ENCODE measurements at places on chromosomes 2 and 18.
A peak's percentile ranks its signal among the peaks of the same experiment; 100 is the strongest.

DNA sequence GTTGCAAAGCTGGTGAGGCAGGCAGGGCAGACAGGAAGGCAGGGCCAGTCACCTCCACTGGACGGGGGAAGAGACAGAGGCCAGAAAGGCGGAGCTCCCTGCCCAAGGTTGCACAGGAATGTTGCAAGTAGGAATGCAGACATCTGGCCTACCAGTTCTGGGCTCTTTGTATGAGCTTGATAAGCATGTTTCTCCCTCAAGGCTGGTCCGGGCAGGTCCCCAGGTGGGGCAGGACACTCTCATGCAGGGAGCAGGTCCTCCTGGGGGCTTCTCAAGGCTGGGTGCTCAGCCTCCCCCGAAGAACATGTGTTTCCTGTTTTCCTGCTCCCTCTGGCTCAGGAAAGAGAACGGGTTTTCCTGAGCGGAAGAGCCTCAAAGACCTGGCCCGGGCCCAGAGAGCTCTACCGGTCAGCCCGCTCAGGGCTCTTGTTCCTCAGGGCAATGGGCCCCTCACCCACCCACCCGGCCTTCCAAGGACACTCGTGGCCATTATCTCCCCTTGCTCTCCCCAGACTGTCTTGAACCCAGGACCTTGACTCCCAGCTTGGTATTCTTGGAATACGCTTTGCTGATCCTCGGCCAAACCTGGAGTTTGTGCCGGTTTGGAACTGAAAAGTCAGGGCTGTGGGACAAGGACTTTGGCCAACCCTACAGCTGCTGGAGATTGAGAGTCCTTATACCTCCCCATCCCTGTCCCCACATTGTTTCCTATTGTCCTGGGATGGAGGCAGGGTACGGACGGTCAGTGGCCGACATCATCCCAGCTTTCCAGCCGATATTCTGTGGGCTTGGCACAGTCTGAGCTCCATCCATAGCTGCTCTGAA, 87.7 kb upstream of the HAAO start:
- DNase-seq = no peak

DNA sequence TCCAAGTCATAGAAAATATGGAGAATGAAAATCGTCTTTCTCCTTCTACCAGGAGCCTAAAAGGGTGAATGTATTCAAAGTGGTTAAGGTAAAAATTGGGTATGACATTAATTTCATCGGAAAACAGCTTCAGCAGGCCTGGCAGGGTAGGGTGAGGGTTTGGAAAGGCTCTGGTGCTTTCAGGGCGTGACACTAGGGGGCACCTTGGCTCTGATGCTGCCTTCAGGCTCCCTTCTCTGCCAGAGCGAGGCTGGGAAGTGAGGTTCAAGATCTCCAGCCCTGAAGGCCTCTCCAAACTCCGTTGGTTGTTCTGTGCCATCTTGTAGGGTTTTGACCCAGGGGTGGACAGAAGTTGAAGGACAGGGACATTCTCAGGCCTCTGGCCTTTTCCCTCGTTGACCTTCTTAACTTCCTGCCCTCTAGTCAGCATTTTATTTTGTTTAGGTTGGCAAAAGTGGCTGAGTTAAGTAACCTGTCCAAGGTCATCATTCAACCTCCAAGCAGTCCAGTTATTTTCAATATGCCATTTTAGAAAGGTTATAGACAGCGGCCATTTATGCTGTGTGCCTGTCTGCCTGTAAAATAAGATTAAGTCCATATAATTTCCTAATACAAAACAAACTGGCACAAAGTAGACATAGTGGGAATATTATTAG, 40.3 kb downstream of the EML6 start:
- DNase-seq = no peak

GRCh38 chr2:215354771-215355695, 43.2 kb downstream of the ATIC start:
- DNase-seq = no peak

GRCh38 chr2:63000801-63001200, 49.8 kb upstream of the OTX1 start:
- no peak for DNase-seq

GRCh38 chr2:236694146-236694888, 124.7 kb downstream of the ACKR3 start:
- DNase-seq = no peak

DNA sequence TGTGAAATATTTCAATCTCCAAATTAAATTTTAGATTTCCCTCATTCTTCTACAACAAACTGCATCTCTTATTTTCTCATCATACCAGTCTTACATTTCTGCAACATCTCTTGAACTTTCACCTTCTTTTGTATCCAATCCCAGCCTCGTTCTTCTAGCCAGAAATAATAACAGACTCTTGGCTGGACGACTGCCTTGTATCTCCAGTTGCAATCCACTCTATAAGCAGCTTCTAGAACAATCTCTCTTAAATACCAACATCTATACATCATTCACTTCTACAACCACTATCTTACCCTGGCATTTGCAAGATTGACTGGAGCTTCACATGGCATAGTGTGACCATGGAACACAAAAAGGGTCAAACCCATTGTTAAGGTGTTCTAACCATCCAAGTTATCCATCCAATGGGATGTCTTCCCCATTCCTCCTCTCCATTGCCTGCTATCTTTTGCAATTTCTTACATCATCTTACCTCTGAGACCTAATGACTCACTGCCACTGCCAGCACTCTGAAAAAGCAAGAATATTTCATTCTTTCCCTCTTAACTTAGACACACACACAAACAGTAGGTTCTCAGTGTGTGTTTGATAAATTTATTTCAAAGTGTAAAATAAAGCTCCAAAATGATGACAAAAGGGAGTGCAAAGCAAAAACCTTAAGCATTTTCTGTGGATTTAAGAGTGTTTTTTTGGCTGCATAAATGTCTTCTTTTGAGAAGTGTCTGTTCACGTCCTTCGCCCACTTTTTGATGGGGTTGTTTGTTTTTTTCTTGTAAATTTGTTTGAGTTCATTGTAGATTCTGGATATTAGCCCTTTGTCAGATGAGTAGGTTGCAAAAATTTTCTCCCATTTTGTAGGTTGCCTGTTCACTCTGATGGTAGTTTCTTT, 145.6 kb downstream of the METTL4 start:
- no peak for DNase-seq

GRCh38 chr2:99552529-99552928, 62.7 kb upstream of the REV1 start:
- no peak for DNase-seq

DNA sequence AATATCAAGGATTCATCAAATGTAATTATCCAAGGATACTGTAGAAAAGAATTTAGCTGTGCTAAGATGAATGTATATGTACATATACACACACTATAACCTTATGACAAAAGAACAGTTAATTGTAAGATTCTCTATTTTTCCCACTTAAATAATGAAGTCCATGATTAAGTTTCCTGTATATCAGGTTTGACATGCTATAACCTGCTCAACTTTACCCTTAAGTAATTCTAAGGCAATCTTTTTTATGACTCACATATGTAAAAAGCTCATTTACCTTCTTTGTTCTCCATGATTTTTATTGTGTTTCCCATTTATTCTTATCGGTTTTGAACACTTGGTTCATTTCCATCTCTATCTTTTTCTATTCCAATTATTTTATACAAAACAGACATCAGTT, 1213.1 kb upstream of the SLC39A10 start:
- no peak for DNase-seq

- no peak for DNase-seq
Observed at GRCh38 chr2:78540255-78540654, 485.2 kb upstream of the REG3G start.

DNA sequence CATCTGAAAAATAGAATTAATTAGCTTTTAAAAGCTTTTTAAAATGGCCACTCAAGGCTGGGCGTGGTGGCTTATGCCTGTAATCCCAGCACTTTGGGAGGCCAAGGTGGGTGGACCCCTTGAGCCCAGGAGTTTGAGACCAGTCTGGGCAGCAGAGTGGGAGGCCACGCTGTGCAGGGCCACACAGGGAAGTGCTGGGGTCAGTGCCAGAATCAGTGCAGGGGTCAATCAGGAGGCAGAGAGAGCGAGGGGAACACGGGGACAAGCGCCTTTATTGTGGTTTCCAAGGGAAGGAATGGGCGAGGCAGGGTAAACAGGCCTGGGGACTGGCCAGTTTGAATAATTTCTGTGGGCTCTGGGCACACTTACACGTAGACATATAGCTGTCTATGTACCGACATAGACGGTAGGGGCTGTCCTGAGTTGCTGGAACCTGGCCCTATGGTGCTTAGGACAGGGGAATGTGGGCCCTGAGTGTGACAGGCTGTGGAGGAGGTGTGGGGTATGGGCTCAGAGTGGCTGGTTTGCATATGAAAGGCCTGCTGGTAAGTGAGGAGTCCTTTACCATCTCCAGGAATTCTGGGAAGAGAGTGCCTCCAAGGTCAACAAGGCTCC, 42.9 kb downstream of the DYSF start:
- DNase-seq = no peak

DNA sequence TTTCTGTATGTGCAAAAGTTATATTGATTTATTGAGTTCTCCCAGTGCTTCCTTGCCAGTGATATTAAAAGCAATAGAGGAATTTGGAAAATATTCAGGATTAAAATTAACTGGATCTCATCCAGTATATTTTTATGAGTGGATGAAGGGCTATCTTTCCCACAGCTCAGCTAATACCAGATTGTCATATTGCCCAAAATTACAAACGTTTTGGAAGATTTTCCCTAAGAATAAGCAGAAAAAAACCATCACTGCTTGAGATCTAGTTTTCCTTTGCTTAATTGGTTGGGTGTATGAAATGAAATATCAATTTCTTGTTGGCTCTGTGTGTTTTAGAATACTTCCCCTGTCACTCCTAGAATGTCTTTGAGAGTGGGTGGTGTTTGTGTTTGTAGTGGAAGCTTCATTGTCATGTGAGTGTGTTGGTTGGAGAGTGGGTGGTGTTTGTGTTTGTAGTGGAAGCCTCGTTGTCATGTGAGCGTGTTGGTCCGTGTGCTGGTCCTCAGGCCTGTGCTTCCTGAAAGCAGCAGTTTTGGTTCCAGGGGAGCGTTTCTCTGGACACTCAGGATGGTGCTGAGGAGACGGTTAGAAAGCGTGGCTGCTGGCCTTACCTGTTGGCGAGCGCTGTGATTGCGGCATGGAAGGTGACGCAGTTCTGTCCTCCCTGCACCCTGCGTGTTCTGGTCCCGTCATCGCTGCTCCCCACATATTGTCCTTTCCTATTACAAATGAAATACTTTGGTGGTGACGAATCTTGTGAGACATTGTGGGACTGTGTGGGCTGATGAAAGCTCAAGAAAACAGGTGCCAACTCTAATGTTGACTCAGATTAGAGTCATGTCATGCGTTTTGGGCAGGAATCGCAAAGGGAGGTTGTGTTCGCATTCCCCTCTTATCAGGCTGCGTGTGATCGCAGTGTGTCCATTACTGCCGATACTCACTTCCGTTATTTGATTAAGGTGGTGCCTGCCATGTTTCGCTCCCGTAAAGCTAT, 12.4 kb downstream of the ASB1 start:
- peak; percentile 68 for DNase-seq

- DNase-seq = no peak
Observed at GRCh38 chr18:67486534-67486933, 30.0 kb downstream of the DSEL start.

GRCh38 chr2:157223624-157224205, 33.8 kb upstream of the GALNT5 start:
- no peak for DNase-seq

DNA sequence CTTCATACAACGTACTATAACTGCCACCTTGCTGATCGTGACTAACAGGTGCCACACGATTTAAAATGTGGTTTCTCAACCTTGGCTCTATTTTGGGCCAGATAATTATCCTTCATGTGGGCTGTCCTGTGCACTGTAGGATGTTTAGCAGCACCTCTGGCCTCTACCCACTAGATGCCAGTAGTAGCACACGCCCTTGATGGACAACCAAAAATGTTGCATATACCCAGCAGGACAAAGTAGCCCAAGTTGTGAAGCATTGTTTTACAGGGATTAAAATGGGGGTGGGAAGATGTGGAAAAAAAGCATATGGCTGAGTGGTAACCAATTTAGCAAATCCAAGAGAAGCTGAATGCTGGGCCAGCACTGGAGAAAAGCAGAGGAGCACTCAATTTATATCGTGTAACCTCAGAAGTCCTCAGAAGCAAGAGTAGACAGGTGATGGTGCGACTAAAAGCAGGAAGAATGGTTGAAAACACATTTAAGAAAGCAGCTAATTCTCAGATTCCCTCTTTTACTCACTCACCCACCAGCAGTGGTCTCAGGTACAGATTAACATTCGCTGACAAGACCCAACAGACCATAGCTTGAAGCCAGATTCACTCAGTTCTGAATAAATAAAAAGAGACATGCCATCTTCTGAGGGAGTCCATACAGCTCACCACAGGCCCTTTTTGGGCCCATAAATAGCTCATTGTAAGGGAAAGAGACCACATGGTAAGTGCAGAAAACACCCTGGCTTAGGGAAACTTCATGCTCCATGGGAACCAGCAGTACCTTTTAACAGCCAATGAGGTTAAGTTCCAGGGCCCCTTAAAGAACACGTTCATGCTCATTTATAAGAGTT, 50.6 kb downstream of the RAPH1 start:
- peak; percentile 40 for DNase-seq

DNA sequence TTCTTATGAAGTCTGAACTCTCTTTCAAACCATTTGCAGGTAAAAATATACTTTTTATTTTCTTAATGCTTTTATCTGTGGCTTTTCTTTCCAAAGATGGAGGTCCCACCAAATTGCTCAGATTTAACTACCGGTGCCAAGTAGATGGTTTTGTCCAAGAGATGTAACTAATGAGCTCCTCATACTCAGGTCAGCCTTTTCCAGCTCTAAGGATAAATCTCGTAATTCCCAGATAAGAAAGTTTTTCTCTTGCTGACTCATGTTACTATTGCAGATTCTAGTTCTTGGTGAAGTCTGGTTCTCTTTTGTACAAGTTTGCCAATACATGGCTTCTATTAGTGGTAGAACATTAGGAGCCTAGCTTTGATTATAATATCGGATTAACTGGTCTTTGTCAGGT, 550.8 kb upstream of the ZNF804A start:
- no peak for DNase-seq

- no peak for DNase-seq
Observed at GRCh38 chr2:66301022-66301766, 133.7 kb upstream of the MEIS1 start.

- DNase-seq = no peak
Observed at GRCh38 chr2:25177211-25177611, 8.8 kb upstream of the POMC start.

DNA sequence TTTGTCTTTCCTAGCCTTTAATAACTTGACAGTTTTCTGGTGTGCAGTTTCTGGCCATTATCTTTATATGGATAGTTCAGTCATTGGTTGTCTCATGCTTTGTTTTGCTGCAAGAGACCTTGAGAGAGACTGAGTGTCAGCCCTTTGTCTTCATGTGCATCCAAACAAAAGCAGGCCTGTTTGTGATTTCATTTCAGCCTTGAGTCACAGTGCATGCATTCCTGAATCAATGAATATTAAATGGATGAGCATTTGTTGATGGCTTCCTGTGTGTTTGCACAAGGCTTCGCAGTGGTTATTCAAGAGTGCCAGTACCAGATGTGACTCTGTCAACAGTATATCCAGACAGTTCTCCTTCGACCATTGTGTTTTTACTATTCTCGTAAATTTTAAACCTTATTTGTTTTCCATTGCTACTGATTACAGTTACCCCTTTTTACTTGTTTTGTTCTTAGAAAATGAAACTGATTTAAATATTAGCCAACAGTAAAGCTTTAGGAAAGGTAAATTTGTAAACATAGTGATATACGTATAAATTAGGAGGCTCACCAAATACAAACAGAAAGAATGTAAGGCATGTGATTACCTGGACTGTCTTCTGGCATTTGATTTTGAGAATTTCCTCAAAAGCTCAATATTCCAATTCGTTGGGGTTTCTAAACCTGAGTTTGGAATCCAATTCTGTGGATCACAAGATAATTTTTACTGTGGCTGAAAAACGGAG, 319.8 kb downstream of the CTNNA2 start:
- DNase-seq = no peak

All from activated naive CD4-positive, alpha-beta T cell treated with anti-CD3 and anti-CD28 coated beads, Interleukin-2, amount 50 U/mL, for 16 hours (primary cell).